Thymus (tissue), 14 donors: ENCODE measurements at places on chromosomes 3 and 15. TPM values are rescaled to one million over a fixed set of nuclear protein-coding genes. Genes with fewer than 3 reads are reported as not detected.

The B3GNT5 gene
- 10.5 TPM for polyA plus RNA-seq

DNA sequence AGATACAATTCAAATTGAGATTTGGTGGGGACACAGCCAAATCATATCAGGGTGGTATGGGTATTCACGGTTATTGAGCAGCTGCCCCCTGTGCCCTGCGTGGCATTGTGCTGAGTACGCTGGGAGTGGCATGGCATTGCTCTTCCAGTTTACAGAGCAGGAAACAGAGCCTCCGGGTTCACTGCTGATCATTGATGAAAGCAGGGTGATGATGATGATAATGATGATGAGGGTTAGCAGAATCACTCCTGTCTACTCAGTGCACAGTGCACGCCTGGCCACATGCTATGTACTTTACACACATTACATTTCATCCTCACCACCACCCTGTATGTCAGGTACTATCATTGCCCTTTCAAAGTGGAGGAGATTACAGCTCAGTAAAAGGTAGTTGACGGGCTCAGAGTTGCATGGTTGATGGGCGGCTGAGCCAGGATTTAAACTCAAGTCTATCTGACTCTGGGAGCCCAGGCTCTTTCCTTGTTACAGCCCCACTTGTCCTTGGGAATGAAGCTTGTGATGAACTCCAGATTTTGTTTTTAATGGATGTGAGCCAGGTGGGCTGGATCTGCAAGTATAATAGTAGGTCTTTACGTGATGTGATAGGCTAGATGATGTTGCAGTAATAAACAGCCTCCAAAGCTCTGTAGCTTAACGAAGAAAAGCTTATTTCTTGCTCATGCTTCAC, 87.6 kb upstream of the MYZAP start:
- no peak for DNase-seq

DNA sequence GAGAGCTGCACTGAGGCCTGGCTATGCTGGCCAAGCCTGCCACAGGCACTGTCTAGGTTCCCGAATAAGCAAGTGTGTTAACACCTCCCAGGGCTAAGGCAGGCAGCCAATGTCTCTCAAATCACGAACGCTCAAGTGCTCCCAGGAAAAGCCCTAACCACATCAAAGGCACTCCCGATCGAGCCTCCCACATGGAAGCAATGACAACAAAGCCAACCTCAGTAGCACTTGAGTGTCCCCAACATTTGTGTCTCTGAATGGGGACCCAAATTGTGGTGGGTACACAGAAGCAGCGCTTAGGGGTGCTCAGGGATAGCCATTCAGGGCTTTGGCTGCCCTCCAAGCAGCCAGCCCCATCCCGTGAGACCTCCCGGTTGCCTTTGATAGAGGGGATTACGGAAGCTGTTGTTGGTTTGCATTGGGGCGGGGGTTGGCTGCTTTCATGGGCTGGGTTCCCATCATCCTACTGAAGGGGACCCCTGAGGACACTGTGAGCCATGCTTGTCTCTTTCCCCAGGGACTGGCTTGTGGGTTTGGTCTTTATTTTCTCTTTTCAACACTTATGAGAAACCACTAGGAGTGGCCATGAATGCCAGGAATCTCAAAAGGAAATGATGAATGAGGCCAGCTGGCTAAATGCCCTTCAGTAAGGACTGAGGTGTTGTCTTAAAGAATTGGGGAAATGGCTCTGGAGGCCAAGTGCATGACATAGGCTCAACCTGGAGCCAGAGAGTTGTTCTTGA, 234.1 kb upstream of the FEZF2 start:
- no peak for DNase-seq

The DNAH12 gene
- 1.2 TPM for polyA plus RNA-seq

DNA sequence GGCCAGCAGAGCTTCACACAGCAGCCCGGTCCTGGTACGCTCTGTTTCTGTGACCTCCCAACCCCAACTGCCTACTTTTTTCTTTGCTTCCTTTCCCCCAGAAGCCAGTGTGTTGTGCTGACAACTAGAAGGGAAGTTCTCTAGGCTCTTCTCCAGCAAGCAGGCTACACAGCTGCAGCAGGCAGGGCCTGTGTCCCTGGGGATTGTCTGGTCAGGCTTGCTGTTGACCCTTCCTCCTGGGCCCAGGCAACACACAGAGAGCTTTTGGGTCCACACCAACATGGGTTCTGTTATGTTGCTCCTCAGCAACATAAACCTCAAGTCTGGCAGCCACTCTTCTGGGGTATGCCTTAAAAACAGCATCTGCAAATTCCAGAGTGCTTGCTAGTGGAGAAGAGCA, 36.2 kb upstream of the TSPAN3 start:
- no peak for DNase-seq

The ALPK3 gene
- 1.3 TPM for polyA plus RNA-seq
